ENCODE measurements at places on chromosomes 11 and 22. TPM values are rescaled to one million over a fixed set of nuclear protein-coding genes. Genes with fewer than 3 reads are reported as not detected.
A peak's percentile ranks its signal among the peaks of the same experiment; 100 is the strongest.

- peak; percentile 62 for DNase-seq
These were observed 52.8 kb downstream of the BCR start for GRCh38 chr22:23233084-23233531.

DNA sequence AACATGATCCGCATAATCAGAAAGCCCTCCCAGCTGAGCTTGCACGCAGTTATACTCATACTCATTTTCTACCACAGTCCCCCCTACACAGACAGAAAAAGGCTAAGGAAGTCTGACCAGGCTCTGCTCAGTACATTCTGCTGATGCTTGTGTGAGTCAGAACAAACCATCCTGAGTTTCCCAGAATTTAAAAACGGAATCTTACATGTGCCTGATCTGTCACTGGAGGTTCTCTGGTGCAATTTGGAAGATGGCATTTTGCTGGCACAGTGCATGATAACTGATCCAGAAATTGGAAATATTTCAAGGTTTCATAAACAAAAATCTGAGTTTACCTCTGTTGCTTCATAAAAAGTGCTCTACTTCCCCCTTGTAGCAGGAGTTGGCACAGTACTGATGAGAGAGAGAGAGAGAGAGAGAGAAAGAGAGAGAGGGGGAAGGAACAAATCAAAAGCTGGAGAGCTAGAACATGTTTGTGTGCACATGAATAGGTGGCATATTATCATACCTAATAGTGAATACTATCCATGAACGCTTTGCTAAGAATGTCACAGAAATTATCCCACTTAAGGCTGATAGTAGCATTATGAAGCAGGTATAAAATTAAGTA is 1085.3 kb downstream of the DLG2 start:
- no peak for DNase-seq

GRCh38 chr11:110986016-110986415 is 259.5 kb upstream of the POU2AF2 start:
- no peak for DNase-seq

DNA sequence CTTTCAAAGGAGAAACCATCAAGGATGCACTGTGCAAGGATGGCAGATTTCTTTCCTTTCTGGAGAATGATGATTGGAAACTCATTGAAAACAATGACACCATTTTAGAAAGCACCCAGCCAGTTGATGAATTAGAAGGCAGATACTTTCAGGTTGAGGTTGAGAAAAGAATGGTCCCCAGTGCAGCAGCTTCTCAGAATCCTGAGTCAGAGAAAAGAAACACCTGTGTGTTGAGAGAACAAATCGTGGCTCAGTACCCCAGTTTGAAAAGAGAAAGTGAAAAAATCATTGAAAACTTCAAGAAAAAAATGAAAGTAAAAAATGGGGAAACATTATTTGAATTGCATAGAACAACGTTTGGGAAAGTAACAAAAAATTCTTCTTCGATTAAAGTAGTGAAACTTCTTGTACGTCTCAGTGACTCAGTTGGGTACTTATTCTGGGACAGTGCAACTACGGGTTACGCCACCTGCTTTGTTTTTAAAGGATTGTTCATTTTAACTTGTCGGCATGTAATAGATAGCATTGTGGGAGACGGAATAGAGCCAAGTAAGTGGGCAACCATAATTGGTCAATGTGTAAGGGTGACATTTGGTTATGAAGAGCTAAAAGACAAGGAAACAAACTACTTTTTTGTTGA is 9.8 kb downstream of the FAM111A start:
- DNase-seq, result no peak

DNA sequence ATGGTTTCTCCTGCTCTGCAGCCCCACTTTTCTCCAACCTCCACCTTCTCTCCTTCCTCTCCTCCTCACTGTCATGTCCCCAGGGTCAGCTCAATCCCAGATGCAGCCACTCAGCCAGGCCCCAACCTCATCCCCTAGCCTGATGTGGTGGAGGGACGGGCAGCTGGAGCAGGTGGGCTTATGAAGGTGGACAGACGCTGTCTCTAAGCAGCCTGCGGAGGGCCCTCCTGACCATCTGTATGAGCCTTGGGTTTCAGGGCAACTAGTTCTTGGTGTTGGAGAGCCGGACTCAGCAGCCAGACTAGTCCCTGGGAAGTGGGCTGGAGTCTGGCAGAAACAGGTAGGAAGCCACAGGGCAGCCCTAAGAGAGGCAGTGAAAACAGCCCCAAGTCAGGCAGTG is 18.1 kb downstream of the CRYBB2 start:
- no peak for DNase-seq

DNA sequence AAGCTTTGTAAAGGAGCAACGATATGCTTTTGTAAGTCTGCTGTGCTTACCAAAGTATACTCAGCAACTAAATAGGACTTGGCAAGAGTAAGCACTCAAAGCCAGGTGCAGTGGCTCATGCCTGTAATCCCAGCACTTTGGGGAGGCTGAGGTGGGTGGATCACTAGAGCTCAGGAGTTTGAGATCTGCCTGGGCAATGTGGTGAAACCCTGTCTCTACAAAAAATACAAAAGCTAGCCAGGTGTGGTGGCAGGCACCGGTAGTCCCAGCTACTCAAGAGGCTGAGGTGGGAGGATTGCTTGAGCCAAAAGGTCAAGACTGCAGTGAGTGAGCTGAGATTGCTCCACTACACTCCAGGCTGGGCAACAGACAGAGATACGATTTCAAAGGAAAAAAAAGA is 67.5 kb downstream of the PAK1 start:
- no peak for DNase-seq

DNA sequence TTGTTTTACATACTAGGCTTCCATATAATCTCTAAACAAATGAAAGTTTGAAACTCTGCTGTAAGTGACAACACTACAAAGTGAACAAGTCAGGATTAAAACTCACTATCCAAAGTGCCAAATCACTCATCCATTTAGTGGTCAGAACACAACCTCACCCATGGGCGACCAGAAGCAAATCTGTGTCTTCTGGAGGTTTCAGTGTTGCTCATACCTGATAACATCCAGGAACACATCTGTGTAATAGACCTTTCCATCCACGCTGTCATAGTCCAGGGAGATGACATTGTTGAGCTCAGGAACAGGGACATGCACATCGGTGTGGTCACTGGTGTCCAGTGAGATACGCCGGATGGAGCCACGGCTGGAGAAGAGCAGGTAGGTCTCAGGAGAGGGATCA is 28.5 kb upstream of the CKAP5 start:
- DNase-seq, result no peak

- DNase-seq, result no peak
These were observed 33.8 kb upstream of the DKK3 start for GRCh38 chr11:12042215-12042676.

DNA sequence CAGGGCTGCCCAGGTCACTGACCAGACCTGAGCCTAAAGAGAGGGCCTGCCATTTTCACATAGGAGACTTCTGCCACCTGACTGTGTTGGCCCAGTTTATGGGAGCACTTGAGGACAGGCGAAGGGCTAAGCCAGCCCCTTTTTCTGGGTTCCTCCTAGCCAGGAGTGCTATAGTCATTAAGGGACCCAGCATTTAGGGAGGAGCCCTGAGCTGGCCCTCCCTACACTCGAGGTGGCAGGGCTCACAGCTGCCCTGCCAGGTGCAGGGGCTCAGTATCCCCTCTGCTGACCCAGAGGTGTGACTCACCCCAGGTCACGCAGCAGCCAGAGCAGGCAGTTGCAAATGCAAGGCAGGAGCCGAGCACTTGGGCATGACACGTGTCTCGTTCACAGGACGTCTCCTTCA is 86.3 kb upstream of the CRYBB3 start:
- no peak for DNase-seq

- DNase-seq, result no peak
These were observed 63.8 kb upstream of the OPCML start for GRCh38 chr11:133595998-133596590.

DNA sequence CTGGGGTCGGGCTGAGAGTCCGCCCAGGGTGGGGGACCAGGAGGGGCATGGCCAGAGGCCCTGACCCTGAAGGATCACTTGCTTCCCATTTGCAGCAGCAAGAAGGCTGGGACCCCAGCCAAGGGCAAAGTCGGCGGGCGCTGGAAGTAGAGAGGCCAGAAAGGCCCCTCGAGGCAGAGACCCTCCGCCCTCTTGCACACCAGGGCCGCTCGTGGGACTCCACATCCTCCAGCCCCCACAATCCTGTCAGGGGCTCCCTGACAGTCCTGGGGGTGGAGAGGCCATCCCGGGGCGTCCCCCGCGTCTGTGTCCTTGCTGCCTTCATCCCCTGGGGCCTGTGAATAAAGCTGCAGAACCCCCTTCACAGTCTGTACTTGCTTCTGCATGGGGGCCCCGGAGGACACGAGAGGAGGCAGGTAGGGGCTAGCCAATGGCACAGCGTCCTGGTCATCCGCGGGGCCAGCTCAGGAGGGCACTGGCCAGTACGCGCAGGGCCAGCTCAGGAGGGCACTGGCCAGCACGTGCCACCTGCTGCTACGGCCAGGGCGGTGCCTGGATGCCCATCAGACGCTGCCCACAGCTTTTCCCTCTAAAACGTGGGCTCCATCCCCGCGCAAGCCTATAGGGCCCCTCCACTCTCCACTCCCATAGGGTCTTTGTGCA is 8.7 kb upstream of the MRPL23 start:
- DNase-seq, result peak; percentile 64

GRCh38 chr11:102279641-102280170 is 37.6 kb upstream of the BIRC3 start:
- DNase-seq, result no peak

DNA sequence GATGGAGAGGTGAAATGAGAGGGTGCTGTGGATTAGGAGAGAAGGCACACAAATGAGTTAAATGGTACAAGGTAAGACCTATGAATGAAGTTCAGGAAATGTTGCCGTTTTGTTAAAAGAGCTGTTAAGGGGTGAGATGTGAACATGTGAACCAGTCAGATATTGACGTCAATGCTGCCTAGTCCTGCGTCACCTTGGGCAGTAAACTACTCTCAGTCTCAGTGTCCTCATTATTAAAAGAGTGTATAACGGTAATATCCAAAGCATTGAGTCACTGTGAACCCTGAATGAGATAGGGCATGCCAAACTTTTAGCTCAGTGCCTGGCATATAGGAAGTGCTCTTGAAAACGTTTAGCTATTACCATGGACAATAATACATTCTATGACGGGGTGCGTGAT is 32.4 kb upstream of the SORL1-AS1 start:
- no peak for DNase-seq

GRCh38 chr11:39435641-39436040 is 2023.8 kb downstream of the LRRC4C start:
- DNase-seq, result no peak

GRCh38 chr11:36508743-36509142 is 1.3 kb downstream of the TRAF6 start:
- DNase-seq, result no peak

DNA sequence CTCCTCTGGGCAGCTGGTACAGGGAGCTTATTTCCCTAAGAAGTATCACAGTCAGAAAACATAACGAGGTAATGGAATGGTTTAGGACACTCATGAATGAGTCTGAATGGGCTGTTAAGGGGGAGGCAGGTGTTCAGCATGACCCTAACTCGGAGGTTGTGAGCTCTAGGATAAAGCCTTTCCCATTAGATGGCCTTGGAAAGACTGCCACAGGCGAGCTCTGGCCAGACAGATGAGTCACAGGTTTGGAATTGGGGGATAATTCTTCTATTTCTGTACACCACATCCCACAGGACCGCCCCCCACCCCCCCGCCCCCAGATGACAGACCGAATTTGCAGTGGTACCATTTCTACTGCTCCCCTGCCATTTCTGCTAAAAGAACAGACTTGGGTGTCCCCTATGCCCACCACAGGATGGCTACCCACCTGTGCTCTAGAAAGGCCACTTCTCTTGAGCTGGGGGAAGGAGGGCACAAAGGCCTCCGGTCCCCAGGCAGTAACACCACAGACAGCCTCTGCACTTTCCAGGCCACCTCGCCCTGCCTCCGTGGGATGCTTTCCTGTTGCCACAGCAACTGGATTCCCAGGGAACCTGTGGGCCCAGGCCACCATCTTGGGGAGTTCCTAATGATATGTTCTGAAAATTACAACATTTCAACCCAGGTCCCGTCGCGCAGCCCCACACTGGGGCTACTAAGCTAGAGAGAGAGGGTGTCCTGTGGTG is 76.7 kb downstream of the TRIM29 start:
- DNase-seq, result no peak

- DNase-seq, result peak; percentile 80
These were observed 12.0 kb downstream of the TBC1D22A start for GRCh38 chr22:46774253-46774979.

- peak; percentile 63 for DNase-seq
These were observed 20.4 kb upstream of the APOBEC3A start for GRCh38 chr22:38937036-38937435.

GRCh38 chr11:108838102-108838791 is 173.4 kb downstream of the DDX10 start:
- DNase-seq, result no peak

GRCh38 chr11:77127235-77127911 is 673 bp upstream of the MYO7A start:
- no peak for DNase-seq

DNA sequence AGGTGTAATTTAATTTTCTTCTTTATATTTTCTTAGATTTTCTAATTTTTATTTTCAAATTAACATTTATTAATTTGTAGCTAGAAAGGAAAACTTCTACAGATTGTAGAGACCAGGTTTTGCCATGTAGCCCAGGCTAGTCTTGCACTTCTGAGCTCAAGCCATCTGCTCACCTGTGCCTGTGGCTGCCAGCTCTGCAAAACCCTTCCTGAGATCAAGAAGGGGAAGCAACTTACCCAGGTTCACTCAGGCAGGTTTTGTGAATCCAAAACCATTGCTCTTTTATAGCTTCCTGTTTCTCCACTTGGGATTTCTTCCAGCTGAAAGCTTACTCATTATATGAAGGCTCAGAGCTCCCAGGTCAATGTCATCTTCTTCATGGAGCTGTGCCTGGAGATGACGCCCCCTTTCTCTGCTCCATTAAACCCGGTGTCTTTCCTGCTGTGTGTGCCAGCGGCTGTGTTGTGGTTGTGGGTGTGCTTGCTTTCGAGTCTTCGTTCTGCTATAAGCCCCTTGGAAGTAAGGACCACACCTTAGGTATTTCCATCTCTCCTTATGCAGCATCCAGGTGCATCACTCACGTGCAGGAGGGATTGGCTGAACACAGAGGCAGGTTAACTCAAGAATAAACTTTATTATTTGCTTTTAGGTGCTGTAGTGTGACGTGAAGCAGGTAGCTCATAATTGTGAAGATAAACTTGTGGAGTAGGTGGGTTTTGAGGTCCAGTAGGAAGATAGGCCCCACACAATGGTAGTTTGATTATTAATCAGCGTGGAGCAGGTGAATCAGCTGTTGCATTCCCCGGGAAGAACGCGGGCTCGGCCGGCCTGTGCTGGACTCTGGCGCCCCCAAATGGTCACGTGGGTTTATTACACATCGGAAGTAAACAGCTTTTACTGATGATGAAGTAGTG is 42.2 kb upstream of the INCENP start:
- peak; percentile 95 for DNase-seq

- no peak for DNase-seq
These were observed 198.3 kb upstream of the PGR start for GRCh38 chr11:101327908-101328307.

- no peak for DNase-seq
These were observed 97.7 kb upstream of the TP53I11 start for GRCh38 chr11:45048313-45048841.

GRCh38 chr22:30868663-30869385 is 99.8 kb downstream of the MORC2 start:
- peak; percentile 41 for DNase-seq

- DNase-seq, result no peak
These were observed 17.9 kb upstream of the NUCB2 start for GRCh38 chr11:17258670-17259069.

Gene FAM111A
- total RNA-seq, result 7.3 TPM

Gene PRR33
- 0.75 TPM for total RNA-seq

Gene MAML2
- total RNA-seq, result 4.8 TPM

Gene FAM227A
- total RNA-seq, result 0.46 TPM

Gene RAB3IL1
- total RNA-seq, result 9.4 TPM

Gene OR2D2
- total RNA-seq, result not detected

Gene BTG4
- not detected for total RNA-seq

Gene SLC22A6
- not detected for total RNA-seq

Gene PRCP
- 52.3 TPM for total RNA-seq

Gene OR2AT4
- not detected for total RNA-seq

Gene IL10RA
- 3.0 TPM for total RNA-seq

All from cardiac septum (tissue), 1 donor.